ENCODE measurements at places on chromosomes 6 and 20. TPM values are rescaled to one million over a fixed set of nuclear protein-coding genes. Genes with fewer than 3 reads are reported as not detected.

MYBL2 gene
- total RNA-seq = 40.8 TPM

ANKS1A gene
- total RNA-seq = 8.8 TPM

PFDN4 gene
- total RNA-seq = 147 TPM

PXDC1 gene
- total RNA-seq = 21.3 TPM

EBF4 gene
- total RNA-seq = 4.8 TPM

ADGRG6 gene
- 0.68 TPM for total RNA-seq

HAO1 gene
- not detected for total RNA-seq

IP6K3 gene
- total RNA-seq = 0.06 TPM

TRMT11 gene
- 19.1 TPM for total RNA-seq

TOX2 gene
- 0.12 TPM for total RNA-seq

BCKDHB gene
- total RNA-seq = 3.8 TPM

KCNG1 gene
- total RNA-seq = 11.3 TPM

HMGCLL1 gene
- total RNA-seq = not detected

SAMD10 gene
- total RNA-seq = not detected

Data from H4 (cell line).